T-helper 1 cell (primary cell): ENCODE measurements at places on chromosomes 16 and 17.

GRCh38 chr17:15291674-15292361, 26.7 kb upstream of the PMP22 start:
- no peak for DNase-seq

GRCh38 chr17:75691371-75691791, 24.2 kb downstream of the SAP30BP start:
- DNase-seq = no peak

- DNase-seq = no peak
These were observed 177.5 kb upstream of the CDH8 start for GRCh38 chr16:62213763-62214162.

DNA sequence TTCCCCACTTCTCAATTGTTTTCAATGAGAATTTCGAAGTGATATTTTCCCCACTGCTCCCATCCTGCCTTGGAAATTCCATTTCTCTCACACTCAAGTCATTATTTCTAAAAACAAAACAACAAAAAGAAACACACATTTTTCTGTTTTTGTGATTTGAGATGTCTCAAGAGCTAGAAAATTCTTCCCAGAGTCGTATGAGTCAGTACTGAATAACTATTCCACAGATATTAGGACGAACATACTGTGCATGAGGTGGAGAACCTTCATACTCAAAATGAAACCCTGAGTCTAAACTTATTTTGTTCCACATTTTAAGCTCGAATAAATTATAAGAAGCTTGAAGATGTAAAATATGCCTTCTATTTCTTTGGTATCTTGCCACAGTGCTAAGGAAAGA, 204.6 kb downstream of the SLC39A11 start:
- DNase-seq = no peak
